ENCODE measurements at places on chromosomes 1 and 21. TPM values are rescaled to one million over a fixed set of nuclear protein-coding genes. Genes with fewer than 3 reads are reported as not detected.
A peak's percentile ranks its signal among the peaks of the same experiment; 100 is the strongest.

The TTC39A gene
- total RNA-seq, result 21.0 TPM

The CFHR1 gene
- not detected for total RNA-seq

The TMEM125 gene
- 22.8 TPM for total RNA-seq

The ZBTB18 gene
- 8.9 TPM for total RNA-seq

GRCh38 chr21:34524646-34525601 is 12.9 kb upstream of the KCNE1 start:
- peak; percentile 56 for DNase-seq

DNA sequence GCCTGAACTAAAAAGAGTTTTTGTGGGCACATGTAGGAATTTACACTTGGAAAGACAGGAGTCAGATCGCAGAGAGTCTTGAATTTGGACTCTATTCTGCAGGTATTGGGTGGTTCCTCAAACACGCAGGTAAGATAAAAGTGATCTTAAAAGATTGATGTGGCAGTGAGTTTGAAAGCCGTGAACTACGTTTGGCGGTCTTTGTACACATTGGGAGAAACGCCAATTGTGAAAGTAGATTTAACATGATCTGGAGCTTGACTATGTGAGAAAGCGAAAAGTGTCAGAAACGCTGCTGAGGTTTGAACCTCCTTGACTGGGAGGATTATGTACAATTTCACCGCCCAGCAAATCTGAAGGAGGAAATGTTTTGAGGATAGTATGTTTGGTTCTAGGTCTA is 1.5 kb upstream of the PPP2R5A start:
- DNase-seq, result no peak

DNA sequence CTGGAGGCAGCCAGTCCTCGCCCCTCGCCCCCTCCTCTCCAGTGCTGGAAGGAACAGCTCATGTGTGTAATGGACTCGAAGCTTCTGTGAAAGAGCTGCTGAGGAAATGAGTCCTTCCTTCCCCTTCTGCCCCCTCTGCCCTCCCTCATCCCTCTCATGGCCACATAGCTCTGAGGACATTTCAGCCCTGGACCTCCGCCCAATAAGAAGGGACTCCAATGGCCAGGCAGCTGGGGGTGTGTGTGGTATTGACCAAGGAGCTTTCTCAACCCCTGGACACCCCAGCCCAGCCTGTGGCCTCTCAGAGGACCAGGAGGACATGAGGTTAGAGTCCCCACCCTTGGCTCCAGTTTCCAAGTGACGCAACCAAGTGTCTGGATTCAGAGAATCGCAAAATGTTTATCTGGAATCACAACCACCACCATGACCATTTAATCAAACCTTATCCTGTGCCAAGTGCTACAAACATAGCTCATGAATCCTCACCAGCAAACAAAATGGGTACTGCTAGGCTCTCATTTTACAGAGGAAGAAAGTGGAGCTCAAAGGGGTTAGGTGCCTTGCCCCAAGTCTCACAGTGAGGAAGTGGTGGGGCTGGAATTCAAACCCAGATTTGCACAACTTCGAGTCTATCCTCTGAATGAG is 47.8 kb upstream of the ECE1 start:
- DNase-seq, result no peak

- no peak for DNase-seq
These were observed 6.6 kb downstream of the SELL start for GRCh38 chr1:169704797-169705196.

DNA sequence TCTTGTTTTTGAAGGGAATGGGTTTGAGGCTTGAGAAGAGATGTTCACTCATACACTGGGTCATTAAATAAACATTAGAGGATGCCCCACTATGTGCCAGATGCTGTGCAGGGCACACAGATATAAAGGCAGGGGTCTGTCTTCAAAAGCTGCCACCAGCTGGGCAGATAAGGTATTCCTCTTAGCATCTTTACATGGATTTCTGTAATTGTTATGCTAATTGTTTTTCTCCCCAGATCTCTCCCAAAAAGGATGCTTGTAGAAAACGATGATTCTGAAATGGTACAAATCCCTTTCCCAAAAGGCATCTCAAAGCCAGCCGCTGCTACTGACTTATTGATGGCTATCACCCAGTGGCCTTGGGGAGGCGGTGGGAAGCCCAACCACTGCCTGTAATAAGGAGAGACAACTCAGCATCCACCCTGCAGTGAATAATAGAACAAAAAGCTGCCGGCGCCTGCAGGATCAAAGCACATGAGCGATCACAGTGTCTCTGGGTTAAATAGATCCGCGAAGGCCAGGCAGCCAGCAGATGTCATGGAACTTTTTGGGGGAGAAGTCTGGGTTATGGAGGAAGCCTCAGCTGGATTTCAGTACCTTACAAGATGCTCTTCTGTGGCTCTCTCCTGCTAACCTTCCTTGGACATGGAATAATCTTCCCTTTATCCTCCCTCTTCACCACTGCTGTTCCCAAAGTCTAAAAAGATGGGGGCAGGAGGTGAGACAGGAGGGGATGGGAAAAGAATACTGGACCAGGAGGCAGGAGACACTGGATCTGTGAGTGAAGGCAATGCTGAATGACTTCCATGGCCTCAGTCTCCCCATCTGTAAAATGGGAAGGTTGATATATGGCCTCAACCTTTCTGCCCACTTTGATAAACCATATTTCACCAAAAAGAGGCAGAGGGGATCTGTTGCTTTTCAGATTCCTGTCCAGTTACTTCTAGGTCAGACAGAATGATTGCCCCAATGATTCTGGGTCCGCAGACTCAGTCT is 54.8 kb upstream of the CD34 start:
- no peak for DNase-seq

DNA sequence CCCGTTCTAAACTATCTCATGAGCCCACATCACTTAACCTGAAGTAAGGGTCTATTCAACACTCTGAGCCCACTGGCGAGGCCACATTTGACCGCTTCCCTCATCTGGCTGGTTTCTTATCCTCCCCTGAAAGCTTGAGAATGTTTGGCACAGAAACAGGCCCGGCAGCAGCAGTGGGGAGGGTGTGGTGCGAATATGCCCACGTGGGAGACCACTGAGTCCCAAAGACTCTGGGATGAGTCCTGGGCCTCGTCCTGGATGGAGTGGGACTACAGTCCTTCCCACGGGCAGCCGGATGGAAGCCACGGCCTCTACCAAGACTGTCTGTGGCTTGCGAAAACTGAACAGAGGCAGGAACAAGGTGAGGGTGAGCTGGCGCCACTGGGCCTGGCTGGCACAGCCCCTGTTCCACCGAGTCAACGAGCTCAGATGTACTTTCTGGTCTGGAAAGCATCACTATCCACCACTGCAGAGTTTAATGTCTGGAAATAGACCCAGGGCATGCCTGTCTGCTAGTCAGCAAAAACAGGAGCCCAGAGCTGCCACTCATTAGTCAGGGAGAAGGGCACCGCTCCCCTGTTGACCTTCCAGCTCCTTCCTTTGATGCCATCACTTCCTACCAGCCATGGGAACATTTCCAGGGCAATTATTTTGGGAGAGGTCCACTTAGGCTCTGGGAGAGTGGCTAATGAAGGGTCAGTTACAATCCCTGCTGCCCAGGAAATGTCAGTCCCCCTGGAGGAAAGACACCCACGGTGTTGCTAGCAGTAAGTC is 386.6 kb downstream of the MATN1 start:
- no peak for DNase-seq

DNA sequence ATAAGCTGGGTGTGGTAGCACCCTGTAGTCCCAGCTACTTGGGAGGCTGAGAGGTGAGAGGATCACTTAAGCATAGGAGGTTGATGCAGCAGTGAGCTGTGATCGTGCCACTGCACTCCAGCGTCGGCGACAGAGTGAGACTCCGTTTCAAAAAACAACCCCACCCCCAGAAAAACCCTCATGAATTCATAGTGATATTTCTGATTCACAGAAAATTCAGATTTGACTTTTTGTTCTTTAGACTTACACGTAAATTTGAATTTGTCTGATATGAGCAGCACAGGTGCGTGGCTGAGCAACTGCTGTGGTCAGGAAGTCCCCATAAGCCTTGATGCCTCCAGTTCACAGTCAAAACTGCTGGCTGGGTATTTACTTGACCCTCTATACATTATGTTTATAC is 10.0 kb upstream of the MORC3 start:
- no peak for DNase-seq

- DNase-seq, result no peak
These were observed 126.7 kb downstream of the PRRX1 start for GRCh38 chr1:170790651-170791071.

DNA sequence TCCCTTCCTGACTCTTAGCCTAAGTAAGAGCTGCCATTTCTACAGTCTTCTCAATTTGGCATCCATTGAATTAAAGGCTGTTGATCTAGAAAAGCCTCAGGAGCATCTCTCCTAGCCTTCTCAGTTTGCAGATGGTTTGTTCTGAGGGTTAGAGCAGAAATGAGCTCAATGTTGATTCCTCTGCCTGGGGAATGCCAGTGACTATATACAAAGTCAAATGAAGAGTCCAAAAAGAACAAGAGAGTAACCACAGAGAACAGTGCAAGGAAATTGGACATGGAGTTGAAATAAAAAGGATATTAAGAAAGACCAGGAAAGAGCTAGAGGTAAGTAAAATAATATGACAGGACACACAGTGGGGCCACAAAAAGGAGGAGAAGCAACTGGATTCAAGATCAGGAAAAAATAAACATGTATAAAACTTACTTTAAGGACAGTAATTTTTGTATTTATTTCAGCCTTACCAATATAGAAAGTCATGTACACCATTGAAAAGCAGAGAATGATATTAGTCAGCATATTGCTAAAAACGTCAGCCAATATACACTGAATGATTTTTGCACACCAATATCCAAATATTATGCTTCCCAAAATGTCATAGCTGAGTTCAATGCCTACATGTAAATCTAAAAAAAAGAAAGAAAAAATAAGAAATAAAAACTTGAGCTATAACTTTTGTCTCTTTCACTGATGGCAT is 21.3 kb downstream of the SLC9C2 start:
- no peak for DNase-seq

DNA sequence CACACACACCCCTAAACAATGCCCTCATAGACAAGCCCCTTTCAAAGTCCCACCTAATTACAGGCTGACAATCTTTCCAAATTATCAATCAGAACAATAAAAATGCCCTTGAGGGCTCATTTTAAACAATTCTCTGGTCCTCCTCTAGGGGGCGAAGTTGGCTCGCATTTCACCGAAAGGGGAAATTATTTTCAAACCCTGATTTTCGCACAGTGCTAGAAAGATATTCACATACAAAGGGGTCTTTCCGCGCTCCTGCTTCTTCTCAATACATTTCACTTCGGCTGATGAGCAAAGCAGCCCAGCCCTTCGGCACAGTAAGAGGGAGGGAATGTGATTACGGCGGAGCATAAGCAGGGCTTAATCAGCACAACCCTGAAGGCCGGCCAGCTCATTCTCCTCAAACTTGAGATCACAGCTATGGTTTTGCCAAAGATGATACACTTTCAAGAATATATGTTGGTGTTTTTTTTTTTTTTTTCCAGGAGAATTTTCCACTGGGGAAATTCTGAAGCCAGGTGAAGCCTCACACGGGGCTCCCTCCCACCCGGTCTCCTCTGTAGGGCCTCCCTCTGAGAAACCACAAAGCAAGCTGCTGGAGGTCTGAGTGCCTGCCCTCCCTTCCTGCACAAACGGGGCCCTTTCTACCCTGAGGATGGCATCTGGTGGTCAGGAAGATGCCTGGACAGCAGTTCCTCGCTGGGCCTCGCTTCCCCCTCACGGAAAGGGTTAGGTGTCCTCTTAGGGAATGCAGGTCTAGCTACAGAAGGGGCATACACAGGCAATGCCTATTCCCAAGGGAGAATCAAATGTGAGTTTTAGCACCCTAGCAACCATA is 66.9 kb downstream of the GNG12 start:
- DNase-seq, result no peak

GRCh38 chr1:154006136-154006535 is 15.6 kb downstream of the RPS27 start:
- no peak for DNase-seq

DNA sequence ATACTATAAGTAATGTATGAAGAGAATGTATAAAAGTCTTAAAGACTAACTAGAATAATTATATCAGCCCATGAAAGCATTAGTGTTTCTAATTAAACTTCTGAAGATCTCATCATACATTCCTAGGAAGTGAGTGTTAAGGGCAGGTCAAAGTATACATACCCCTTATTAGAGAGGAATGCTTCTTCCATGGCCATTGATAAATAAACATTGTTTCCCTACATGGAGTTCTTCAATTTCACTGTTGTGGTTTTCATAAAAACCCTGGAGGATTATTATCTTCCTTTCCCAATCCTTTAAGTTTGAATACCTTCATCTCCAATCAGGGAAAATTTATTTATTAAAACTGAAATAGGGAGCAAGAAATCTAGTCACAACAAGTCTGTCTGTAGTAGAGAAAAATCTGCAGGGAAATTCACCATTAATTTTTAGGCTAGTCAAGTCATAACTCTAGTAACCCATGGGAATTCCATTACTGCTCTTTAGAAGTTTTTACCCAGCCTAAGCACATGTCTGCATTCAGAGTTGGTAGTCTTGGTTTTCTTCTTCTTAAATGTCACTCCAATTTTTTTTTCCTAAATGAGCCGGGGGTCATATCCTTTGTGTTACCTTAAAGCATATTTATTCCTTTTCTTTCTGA is 147.0 kb downstream of the TNFSF18 start:
- DNase-seq, result no peak

DNA sequence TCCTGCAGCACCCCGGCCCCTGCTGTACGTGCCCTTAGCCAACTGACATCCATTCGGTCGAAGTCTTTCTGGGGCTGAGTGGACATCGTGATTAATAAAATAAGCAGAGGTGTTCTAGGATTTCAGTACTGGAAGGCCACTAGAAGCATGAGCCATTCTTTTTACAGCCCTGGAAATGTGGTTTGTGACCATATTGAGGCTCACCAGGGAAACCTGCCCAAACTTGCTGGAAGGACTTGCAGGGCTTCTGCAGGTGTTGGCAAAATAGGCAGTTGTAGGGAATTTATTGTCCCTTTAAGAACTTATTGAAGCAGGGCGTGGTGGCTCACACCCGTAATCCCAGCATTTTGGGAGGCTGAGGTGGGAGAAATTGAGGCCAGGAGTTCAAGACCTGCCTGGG is 80.8 kb downstream of the DOP1B start:
- DNase-seq, result no peak

DNA sequence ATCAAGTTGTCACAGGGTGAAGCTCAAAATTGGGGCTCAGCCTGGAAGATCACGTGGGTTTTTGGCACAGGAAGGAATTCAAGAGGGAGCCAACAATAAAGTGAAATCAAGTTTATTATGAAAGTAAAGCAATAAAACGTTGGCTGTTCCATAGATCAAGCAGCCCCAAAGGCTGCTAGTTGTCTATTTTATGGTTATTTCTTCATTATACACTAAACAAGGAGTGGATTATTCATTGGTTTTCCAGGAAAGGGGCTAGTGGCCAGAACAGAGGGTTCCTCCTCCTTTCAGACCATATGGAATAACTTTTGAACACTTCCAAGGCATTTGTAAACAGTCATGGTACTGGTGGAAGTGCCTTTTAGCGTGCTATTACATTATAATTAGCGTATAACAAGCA is 723.5 kb upstream of the ADAMTS5 start:
- no peak for DNase-seq

- DNase-seq, result peak; percentile 82
These were observed 13.8 kb downstream of the PARK7 start for GRCh38 chr1:7975212-7975865.

- no peak for DNase-seq
These were observed 51.2 kb upstream of the EDN2 start for GRCh38 chr1:41535716-41536115.

All from Caco-2 (cell line).